Fibroblast of the conjunctiva (primary cell): ENCODE measurements at places on chromosomes 3 and 15.

DNA sequence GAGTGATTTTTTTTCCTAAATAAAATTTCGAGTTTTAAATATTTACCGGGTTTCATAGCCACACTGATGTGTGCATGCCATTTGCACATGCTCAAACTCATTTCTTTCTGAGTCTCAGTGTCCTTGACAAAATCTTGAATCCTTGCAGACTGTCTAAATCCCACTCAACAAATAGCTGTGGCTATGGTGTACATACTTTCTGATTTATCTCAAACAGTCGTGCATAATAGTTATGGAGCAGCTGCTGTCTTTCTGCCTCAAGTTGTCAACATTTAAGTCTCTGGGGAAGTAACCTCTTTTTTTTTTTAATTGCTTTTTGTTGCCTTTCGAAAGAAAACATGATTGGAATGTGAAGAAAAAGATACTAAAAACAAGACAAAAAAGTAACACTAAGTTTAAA lies 52.8 kb upstream of the UTS2B start:
- no peak for DNase-seq

GRCh38 chr15:75161106-75161916 lies 40.4 kb upstream of the C15orf39 start:
- no peak for DNase-seq

- DNase-seq = no peak
Observed at GRCh38 chr15:100201376-100202280, 140.1 kb downstream of the ADAMTS17 start.

DNA sequence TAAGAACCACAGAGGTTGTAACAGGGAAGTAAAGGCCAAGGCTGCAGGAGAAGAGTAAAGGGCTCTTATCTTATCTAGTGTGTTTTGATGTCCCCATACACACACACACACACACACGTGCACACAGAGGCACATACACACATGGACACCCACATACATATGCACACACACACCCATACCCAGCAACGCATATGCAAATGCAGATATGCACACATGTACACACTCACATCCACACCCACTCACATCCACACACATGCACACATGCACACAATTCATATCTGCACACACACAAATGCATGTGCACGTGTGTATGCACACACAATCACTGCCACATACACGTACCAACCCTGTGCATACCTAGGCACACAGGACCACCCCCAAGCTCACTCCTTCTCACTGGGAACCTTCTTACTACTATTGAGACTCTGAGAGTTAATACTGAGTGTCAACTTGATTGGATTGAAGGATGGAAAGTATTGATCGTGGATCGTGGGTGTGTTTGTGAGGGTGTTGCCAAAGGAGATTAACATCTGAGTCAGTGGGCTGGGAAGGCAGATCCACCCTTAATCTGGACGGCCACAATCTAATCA lies 99.0 kb upstream of the AKAP13 start:
- no peak for DNase-seq

GRCh38 chr3:171811295-171811912 lies 1.1 kb upstream of the PLD1 start:
- DNase-seq = peak; percentile 97

DNA sequence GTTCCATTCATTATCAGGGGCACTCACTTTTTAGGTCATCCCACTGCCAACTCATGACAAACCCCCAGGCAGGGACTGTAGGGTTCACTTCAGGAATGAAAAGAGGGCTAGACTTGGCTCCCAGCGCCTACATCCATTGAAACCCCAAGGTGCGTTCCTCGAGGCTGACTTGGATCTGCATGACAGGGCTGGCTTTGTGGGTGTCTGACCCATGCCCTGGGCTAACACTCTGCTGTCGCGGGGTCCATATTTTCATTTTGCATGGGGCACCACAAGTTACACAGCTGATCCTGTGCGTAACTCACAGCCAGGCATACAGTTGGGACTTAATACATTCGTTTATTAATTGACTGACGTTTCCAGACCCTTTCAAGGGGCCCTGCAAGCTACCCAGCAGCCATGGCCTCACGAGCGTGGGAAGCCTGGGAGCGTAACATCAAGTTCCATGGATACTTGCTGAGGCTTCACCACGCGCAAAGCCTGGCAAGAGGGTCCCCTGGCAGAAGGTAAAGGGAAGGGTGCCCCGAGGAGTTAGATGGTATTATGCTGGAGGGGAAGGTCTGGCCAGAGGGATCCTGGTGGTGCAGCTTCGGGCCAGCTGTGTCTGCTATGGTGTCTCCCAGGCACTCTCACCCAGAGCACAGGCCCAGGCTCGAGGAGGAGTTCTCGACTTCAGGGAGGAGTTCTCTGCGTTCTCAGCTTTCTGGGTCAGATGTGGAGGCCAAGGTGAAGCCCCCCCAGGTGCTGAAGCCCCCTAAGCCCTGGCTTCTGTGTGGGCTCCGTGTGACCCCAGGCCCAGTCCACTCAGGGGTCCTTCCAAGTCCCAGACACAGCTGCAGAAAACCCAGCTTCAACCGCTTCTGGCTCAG lies 85.4 kb downstream of the ADAMTS17 start:
- DNase-seq = no peak

- no peak for DNase-seq
Observed at GRCh38 chr3:60392501-60392900, 858.8 kb downstream of the FHIT start.

DNA sequence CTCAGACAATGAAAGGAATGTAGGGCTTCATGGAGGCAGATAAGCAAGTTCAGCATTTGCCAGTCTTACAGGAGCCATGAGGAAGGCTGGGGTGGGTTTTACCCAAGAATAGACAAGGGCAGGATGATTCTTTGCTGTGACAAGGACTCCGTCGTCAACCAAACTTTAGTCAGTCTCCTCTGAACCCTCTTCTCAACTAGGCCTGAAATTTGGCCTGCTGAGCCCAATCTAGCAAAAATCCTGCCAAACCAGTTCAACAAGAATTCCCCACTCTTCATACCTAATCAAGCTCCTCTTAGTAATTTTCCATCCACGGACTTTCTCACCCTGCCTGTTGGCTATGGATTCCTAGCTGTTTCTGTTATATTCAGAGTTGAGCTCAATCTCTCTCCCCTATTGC lies 280.5 kb downstream of the TBL1XR1 start:
- no peak for DNase-seq

DNA sequence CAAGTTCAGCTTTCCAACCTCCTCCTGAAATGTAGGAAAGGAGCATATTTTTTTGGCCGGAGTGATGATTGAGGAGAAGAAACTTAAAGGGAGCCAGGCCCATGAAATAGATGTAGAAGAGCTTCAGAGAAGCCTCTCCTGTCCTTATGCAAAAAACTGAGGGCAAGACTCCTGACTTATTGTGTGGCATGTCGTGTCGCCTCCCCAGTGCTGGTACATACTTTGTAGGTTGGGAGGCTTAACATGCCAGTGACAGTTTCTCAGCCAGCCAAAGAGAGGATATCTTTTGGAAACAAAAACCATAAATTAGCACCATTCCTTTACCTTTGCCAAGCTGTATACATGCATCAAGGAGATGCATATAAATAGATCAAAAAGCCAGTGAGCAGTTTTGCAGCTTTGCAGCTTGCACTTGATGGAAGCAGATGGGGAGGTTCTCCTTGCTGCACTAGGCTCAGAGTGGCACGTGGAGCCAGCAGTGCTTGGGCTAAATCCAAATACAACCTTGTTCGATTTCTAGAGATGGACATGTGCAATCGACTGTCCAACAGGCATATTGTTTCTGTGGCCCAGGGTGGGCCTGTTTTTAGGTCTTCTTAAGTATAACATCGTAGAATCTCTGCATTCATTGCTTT lies 10.2 kb downstream of the SLCO3A1 start:
- no peak for DNase-seq

GRCh38 chr3:142009029-142009428 lies 132.6 kb downstream of the ATP1B3 start:
- no peak for DNase-seq

DNA sequence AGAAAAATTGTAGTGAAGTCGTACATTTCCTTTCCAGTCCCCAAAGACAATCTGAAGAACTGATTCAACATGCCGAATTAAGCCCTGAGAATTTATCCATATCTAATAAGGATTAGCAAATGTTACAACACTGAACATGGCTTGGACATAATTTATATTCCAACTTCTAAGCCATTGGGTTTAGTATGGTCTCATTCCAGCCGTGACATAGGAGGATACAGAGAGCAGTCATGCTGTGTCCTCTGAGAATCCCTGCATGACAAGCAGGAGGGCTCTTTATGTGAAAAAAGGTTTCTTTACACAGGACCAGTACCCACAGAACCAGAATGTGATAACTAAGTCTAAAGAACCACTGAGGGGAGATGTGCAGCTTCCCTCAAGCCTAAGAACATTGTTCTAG lies 231.9 kb upstream of the WNT5A start:
- DNase-seq = no peak

DNA sequence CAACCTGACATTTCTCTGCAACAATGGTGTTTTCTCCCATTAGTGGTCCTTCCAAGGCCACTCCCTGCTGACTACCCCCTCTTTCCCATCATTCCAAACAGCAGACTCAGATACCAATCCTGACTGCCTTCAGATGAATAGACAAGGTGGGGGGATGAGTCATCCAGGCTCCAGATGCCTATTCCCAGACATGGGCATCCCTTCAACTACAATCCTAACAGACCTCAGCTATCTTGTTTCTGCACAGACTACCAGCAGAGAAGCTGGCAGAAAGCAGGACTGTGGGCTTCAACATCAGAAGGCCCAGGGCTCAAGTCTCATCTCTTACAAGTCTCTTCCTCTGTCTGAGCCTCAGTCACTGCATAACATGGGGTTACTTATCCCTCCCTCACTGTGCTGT lies 2.2 kb downstream of the RBP1 start:
- DNase-seq = no peak

- no peak for DNase-seq
Observed at GRCh38 chr15:43511012-43511885, 6.2 kb upstream of the MAP1A start.

DNA sequence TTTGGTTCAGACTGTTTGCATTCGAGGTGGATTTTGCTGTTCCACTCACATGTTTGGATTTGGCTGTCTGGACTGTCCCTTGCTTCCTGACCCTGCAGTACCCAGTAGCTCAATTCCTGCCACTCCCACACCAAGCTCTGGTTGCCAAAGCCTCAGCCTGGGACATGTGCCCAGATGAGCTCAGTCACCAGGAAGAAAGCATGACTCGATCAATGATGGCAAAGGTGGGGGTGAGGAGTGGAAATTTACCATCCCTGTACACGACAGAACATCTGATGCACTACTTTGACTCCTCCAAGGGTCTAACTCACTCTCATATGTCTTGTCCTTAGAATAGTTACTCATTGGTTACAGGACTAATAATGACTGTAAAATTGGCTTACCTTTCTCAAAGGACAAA lies 45.2 kb downstream of the ZNF385D start:
- DNase-seq = peak; percentile 48

GRCh38 chr3:194680888-194681615 lies 4.6 kb upstream of the FAM43A start:
- no peak for DNase-seq

DNA sequence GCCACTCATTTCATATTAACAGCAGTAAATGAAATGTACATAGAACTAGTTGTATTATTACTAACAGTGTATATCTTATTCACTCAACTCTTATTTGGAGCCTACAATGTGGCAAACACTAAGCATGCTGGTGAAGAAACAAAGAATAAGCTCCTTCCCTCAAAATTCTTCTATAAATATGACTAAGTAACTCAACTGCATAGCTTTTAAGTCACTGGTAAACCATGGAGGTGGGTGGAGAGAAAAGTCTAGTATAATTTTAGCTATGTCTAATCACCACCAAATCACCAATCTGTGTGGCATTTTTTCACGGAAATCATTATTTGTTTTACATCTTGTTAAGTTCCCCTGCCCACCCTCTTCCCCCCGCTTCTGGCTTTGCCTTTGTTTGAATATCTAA lies 17.5 kb downstream of the COPS2 start:
- DNase-seq = no peak

DNA sequence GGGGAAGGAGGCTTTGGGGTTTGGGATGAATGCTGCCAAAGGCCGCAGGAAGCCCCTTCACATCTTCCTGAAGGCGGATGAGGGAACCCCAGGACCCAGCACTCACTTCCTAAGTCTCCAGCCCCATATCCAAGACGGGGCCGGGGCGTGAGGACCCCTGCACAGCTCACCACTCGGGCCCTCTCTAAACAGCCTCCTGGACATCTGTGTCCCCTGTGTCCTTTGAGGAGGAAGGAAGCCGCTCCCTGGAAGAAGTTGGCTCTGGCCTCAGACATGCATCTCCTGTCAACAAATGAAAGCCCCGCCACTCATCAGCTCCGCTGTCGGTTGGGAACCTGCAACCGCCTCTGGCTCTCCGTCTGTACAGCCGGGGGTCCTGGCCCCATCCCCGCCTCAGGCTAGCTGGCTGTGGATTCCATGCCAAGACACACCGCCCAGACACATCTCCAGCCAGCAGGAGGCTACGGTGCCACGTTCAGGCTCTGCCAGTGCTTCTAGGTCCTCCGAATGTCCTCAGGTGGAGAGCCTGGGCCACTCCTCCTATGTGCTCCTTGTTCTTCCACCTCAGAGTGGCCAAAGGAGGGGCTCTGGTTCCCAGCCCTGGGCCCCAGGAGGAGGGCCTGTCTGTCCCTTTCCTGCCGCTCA lies 140.0 kb upstream of the MEF2A start:
- DNase-seq = no peak

GRCh38 chr3:108953210-108953609 lies 469 bp downstream of the GUCA1C start:
- no peak for DNase-seq

GRCh38 chr3:106425026-106425425 lies 556.2 kb upstream of the CBLB start:
- peak; percentile 80 for DNase-seq

DNA sequence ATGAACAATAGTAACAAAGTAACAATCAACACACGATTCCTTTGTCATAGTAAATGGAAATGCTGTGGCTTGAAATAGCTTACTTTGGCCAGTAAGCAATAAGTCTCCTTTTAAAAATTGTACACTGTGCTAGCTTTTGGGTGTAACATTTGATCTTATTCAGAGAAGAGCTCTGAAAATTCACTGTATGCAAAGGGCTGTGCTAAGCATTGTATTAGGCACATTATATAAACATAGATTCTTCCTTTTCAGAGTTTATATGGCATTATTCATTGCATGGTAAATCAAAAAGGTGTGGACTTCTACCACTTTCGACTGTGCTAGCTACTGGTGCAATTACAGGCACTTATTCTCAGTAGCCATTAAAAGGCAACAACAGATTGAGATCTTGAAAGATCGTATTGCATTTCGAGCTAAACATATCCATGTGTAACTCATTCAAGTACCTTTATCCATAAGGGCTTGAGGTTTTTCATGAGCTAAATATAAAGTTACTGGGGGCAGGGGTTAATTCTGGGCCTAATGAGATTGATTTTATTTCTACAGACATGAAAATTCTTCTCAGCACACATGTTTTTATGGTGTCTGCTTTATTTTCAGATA lies 246.8 kb downstream of the NR1D2 start:
- DNase-seq = no peak

DNA sequence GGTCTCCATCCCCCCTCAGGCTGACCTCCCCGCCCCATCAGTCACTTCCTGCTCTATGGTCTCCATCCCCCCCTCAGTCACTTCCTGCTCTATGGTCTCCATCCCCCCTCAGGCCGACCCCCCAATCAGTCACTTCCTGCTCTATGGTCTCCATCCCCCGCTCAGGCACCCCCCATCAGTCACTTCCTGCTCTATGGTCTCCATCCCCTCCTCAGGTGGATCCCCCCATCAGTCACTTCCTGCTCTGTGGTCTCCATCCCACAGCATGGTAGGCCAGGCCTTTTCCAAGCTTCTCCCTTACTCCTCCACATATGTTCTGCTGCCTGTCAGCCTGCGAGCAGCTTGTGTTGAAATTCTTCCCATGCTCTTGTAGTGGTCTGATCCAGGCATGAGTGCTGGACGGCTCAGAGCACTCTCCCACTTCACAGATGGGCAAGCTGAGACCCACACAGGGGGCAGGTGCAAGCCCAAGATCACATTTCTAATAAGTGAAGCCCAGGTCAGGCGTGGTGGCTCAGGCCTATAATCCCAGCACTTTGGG lies 36.8 kb downstream of the BDH1 start:
- no peak for DNase-seq
